ENCODE measurements at places on chromosomes 12 and 14.

DNA sequence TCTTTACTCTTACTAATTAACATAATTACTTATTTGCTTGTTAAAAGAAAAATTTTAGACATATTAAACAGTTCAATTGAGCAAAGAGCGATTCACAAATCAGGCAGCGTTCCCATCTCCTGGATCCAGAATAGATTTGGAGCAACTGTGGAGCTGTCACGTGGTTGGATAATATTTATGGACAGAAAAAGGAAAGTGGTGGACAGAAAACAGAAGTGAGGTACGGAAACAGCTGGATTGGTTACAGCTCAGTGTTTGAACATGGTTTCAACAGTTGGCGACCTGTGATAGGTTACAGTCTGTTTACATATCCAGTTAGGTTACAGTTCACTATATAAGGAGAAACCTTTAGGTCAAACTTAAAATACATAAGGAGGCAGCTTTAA lies 19.7 kb upstream of the FAM234B start:
- DNase-seq: no peak

DNA sequence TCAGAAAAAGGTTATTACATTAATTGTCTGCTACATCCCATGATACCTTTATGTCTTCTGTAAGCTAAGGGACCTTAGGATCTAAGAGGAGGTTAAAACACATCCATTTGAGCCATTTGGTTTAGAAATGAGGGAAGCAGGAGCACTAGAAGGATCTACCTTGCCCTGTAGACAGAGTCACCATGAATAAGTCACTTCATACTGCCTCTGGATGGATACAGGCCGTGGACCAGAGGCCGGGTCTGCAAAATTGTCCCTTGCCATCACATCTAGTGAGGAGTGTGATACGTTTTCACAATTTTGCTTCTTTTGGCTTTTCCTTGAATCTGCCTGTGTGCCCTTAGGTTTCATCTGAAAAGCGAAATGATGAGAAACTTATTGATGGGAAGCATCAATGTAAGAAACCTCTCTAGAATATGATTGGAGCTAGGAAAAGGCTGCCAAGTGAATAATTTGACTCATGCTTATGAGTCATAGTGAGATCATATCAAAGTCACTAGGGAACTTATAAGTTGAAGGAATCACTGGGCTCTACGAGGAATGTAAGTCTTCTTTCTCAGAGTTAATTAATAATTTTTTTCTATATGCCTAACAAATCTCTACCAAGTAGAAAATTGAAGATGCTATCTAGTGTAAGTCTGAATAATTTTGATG lies 10.8 kb downstream of the GLRX5 start:
- no peak for DNase-seq

GRCh38 chr14:50675597-50675996 lies 7.5 kb upstream of the SAV1 start:
- DNase-seq: no peak

DNA sequence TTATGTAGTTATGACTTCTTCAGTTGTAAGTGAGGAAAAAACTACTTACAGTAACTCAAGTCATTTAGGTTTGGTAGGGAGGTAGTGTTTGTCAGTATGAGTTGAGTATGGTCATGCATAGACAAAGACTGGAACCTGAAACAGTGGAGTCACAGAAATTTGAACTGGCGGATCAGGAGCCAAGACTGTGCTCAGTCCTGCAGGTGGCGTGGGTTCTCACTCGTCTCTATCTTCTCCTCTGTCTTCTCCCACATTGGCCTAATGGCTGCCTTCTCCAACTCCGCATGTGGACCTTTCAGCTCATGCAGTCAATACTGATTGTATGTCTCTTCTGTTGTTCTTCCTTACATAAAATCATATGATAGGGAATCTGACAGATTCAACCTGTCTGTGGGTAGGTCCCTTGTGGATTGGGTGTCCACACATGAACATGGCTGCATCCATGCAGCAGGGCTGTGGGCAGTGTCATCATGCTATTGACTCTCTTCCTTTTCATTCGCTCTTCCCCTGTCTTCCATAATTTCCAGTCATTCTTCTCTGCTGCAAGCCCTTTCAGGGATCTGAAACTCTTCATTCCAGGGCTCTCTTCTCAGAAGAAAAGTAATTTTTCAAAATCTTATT lies 78.8 kb upstream of the NEDD1 start:
- no peak for DNase-seq

GRCh38 chr14:58788655-58789503 lies 151.1 kb downstream of the DACT1 start:
- no peak for DNase-seq

GRCh38 chr14:60328583-60328982 lies 79.6 kb downstream of the PPM1A start:
- no peak for DNase-seq

DNA sequence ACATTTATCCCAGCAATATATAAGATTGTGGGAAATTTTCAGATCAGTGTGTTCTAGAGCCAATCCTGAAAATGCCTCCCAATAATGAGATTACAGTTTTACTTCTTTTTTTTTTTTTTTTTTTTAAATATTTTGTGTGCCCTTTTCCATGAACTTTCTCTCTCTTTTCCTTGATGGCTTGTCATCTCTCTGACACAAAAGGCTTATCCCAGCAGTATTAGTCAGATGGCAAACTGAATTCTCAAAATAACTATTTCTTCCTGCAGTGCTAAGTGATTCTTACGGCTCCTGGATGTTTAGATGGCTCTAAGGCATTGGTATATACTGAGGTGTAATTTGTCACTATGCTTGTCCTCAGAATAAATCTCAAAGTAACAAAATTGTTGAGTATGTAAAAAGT lies 86.7 kb downstream of the LRP6 start:
- no peak for DNase-seq

- DNase-seq: no peak
Observed at GRCh38 chr12:64801381-64801780, 23.1 kb upstream of the TBC1D30 start.

DNA sequence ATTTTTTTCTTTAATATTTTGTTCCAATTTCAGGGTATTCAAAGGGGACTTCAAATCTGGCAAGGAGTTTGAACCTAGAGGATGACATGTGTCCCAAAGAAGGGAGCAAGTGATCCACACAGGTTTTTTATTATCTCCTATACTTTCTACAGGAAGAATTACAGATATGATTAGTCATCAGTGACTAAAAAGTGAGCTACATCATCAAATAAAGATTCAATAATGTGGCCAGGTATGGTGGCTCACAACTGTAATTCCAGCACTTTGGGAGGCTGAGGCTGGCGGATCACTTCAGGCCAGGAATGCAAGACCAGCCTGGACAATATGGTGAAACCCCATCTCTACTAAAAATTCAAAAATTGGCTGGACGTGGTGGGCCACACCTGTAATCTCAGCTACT lies 24.2 kb downstream of the GLT8D2 start:
- no peak for DNase-seq

DNA sequence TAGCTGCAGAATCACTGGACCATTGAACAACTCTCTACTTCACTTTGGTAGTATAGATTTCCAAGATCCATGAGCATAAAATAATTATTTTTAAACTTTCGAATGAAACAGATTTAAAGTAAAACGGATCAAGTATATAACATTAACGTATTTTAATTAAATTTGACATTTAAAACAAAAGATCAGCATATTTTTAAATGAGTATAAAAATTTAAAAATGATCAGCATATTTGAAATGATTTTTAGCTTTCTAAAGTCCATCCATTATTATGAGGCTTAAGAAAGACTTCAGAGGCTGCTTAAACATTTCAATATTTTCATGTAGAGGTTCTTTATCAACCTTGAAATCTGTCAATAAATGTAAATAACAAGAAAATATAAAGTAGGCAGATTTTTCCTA lies 5.2 kb upstream of the USP15 start:
- DNase-seq: no peak

- DNase-seq: no peak
Observed at GRCh38 chr12:1930803-1931597, 12.5 kb upstream of the CACNA2D4 start.

DNA sequence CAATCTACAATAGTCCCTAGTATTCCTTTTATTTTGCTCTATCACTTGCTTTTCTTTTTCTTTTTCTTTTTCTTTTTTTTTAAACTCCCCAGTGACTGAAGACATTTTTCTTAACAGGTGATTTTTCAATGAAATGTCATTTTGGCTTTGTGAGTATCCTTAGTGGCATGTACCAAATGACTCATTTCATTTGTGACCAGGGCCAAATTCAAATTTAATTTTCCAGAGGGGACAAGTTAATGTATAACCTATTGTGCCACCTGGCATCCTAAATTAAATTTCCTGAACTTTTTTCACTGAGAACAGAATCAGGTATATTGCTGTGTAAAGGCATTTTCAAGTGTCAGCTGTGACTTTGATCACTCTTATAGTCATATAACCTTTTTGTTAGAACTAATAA lies 39.7 kb upstream of the SYT1 start:
- DNase-seq: no peak

- DNase-seq: no peak
Observed at GRCh38 chr12:5908251-5908650, 36.8 kb downstream of the ANO2 start.

GRCh38 chr14:91614187-91614586 lies 104.1 kb upstream of the PPP4R3A start:
- no peak for DNase-seq

GRCh38 chr14:48504921-48505320 lies 829.5 kb upstream of the MDGA2 start:
- no peak for DNase-seq

GRCh38 chr14:58299401-58300330 lies 1.3 kb downstream of the ARID4A start:
- DNase-seq: no peak

DNA sequence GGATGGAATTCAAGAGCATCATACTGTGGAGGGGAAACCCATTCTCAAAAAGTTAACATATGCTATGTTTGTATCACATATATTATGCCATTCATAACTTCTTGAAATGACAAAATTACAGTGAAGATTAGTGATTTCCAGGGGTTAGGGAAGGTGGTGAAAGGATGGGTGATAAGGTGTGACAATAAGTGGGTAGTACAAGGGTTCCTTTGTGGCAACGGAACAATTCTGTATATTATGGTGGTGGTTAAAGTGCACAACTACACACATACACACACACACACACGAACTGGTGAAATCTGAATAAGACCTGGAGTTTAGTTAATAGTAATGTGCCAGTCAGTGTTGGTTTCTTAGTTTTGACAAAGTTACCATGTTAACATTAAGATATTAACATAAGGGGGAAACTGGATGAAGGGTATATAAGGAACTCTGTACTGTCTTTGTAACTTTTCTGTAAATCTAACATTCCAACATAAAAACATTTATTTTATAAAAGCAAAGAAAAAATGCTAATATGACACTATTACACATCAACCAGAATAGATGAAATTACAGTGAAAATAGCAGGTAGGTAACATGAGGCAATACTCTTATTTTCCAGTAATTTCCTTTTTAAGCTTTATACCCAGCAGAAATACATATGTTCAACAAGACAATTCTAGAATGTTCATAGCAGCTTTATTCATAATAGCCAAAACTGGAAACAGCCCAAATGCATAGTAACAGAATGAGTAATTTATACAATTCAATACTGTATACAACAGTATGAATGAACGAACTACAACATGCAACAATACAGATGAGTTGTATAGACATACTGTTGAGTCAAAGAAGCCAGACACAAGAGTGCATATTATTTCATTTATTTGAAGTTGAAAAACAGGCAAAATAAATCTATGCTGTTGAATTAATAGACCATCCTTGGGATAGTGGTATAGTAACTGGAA lies 44.0 kb upstream of the OR5AU1 start:
- DNase-seq: no peak

DNA sequence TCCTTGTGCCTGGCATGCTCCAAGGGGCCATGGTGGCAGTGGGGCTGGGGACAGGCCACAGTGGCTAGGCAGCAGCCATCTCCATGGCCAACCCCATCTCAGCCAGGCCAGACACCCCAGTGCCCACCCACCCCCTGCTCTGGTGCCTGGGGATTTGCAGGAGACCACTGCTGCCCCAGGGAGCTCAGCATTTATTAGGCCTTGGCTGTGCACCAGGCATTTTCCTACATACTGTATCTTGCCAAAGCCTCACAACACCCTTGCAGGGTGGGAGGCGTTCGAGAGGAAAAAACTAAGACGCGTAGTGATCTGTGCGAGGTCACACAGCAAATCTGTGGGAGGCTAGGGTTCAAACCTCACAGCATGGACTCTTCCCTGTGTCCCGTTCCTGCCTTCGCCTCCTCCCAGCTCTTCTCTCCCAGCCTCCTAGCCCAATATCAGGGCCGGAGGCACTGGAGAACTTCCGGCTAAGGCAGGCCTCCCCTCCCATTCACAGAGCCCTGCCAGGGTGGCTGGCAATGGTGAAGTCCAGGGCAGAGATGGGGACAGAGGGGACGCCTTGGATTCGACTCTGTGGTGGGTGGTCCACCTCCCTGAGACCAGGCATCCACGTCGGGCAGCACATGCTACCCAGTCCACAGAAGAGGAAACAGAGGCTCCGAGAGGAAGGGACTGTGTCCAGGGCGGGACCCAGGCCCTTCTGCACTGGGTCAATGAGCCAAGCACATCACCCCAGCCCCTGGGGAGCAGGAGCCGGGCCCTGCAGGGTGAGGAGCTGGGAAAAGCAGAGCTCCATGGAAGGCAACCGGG lies 57.4 kb downstream of the FAM222A start:
- no peak for DNase-seq

DNA sequence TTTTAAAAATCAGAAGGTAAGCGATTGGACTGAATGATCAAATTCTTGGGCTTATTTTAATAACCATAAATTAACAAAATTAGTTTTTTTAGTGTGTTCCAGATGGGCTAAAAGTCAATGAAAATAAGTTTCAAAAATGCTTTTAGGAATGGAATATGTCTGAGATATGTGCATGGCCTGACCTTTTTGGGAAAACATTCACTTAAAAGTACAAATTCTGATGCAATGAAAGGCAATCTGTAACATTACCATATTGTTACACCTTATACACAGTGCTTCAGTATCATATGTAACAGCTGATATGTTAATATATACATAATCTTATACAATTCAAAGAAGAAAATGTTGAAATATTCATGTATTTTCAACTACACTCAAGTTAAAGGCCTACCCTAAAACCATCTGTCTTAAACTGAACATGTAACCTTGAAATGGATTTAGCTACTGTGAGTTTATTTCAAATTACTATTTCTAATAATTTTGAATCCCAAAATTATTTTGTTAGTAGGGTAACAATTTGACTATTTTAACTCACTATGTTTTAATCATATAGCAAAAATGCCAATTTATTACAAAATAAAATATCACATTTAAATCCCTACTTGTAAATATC lies 84.8 kb downstream of the EEA1 start:
- DNase-seq: no peak

DNA sequence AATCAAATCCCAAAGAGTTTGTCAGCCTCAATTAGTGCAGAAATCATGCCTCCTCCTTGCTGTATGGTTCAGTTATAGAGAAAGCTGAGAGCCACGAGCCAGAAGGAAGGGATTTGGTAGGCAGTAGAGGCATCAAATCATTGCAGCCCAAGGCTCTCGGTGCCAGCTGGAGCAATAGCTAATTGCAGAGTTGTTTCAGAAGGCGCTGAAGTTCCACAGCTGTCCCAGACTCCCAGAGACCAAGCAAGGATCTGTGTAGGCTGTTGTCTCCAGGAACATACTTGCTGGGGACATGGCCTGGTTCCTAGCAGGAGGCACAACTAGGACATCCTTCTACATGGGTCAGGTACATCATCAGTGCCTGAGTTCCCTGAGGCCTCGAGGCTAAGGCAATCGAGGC lies 80.4 kb upstream of the WSCD2 start:
- DNase-seq: no peak

GRCh38 chr12:89245090-89245489 lies 107.2 kb downstream of the DUSP6 start:
- no peak for DNase-seq

All from cortex of kidney (tissue), 1 donor.